ENCODE measurements at places on chromosomes 4 and X.

DNA sequence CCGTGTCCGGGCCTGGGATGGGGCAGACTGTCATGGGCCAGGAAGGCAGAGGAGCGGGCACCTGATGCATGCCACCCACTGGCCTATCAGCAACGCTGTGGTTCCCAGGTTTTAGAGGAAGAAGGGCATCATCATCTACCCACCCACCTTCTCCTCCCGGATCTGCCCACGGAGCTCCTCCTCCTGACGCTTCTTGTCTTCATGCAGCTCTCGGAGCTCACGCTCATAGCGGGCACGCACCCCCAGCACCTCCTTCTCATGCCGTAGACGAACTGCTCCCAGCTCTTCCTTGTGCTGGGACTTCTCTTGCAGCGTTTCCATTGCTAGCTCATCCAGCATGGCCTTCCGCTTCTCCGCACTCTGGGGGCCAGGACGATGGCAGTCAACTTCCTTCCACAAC, 11.4 kb upstream of the KCND1 start:
- no peak for DNase-seq

- DNase-seq: no peak
Measured at GRCh38 chrX:121179972-121180371, 132.6 kb downstream of the GLUD2 start.

DNA sequence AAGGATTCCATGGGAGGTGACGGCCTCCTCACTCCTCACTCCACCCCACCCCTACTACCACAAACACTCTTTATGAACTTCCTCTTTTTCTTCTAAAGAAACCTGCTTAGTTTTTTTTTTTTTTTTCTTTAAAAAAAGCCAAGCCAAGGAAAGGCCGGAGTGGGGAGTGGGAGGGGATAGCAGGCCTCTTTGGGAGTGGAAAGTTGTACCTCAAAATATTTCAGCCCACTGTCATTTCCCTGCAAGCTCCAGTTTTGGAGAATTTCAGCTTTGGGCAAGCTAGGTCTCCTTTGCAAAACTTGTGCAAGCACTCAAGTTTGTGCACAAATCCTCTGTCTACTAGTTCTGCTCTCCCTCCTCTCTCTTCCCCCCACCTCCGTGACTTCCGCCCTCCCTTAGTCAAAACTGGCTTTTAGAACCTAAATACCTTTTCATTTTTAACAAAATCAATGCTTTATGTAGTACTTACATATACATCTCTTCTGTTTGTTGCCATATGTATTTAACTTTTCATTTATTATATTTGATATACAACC, 512 bp upstream of the ANTXR2 start:
- DNase-seq: no peak

- no peak for DNase-seq
Measured at GRCh38 chrX:55014897-55015299, 14.7 kb downstream of the APEX2 start.

DNA sequence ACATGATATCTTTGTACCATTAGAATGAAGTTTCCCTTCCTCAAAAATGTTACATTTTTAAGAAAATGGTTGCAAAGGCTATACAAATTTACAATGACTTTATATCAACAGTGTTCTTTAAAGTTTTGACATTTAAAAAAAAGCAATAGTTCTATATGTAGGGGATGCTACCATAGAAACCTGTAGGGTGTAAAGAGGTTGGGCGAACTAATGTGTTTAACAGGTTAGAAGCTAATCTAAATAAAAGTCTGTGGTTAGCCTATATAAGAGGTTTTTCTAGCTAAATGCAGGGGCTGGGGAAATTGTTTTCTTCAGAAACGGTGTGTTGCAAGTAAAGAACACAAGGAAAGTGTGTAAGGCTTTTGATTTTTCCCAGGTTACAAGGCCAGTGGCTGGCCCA, 73.3 kb downstream of the GBA3 start:
- no peak for DNase-seq

DNA sequence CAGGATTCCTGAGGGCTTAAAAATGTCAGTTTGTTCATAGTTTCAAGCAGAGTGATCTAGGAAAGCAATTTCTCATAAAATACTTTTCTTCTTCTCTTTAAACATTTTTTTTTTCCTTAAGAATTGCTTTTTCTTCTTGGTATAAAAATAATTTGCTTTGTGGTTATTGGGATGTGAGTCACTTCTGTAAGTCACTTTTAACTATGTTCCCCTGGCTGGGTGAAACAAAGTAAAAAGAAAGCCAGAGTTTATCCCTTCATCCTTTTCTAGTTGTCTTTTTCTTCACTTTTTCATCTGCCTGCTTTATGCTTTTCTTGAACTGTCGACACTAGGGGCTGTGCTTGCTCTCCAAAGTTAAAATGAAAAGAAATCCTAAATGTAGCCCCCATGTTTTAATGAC, 33.5 kb downstream of the ARSJ start:
- no peak for DNase-seq

- no peak for DNase-seq
Measured at GRCh38 chr4:41658163-41658562, 90.4 kb downstream of the PHOX2B start.

GRCh38 chr4:89101256-89102161, 9.8 kb upstream of the TIGD2 start:
- no peak for DNase-seq

- DNase-seq: no peak
Measured at GRCh38 chrX:23373129-23373804, 38.6 kb downstream of the PTCHD1 start.

GRCh38 chrX:136780241-136780640, 491 bp downstream of the ARHGEF6 start:
- no peak for DNase-seq

DNA sequence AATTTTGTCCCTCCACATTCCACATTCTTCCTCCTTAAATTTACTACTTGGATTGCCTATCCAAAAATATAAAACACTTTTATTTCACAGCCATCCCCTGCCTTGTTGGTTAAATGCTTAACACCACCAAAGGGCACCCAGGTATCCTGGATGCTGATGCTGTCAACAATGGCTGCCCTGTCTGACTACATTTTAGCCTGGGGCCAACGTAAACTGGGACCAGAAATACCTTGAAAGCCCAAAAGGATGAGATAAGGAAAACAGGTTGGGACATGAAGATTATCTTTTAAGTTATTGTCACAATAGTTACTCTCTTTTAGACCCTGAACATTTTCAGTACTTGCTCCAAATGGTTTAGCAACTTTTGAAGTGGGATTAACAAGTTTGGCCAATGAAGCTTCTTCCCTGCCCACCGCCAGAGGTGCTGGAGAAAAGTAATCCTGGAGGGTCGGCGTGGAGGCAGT, 775 bp upstream of the YIPF6 start:
- DNase-seq: no peak

DNA sequence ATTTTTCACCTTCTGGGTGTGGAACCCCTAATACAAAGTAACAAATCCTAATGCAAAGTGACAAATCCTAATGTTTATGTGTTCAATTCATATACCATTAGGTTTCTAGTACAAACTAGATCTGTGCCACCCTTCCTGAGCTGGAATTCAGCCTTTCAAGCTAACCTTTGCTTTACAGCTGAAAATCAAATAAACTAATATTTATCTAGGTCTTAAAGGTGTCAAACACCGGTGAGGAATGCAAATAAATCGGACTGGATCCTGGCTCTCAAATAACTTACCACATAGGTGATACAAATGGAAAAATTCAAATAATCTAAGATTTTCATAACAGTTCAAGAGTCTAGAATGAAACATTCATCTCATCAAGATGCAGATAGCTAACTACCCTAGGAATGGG, 11.6 kb downstream of the IRF2 start:
- no peak for DNase-seq

GRCh38 chrX:149939655-149939904, 1.3 kb upstream of the EOLA2 start:
- no peak for DNase-seq

DNA sequence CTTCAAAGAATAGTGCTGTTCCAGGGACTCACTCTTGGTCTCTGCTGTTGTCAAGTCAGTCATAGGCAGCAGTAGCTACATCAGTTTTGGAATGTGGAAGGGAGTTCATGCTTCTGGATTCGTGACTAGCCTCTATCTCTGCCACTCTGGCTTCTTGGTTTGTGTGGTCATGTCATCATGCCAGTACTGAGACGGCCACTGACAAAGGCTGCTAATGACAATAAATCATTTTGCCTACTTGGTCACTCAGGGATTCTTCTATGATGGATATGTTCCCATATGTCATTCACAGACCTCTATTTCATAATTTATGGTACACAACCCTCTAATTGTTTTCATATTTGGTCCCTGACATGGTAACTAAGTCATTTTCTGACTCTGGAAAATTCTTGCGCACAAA, 450.8 kb upstream of the BOD1L1 start:
- DNase-seq: no peak

DNA sequence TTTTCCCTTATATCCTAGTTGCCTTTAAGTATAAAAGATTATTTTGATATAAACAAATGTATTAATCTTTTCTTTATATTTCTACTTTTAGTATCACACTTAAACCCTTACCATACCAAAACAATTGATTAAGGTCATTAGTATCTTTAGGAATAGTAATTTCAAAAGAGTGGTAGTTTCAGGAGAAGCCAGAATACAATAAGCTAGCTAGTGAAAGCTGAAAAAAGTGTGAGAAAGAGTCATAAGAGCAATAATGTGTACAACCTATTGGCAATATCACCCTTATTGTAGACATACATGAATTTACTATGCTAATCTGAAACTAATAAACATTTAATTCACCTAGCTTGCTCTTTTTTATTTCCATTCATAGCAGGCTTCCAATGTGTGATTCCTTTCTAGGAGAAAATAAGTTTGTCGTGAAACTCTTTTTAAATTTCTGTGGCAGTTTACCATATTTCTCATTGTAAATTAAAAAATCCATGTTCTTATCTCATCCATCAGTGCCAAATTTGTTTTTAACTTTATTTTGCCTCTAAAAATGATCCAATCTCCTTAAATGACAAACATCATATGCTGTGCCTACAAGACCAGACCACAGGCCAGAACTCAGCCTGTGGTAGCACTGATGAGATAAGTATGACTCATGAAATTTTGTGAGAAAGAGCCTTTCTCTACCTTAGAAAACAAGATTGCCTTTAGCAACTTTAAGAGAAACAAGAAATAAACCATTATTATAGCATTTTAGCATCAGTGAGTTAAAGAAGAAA, 8.1 kb downstream of the NEK1 start:
- DNase-seq: no peak

DNA sequence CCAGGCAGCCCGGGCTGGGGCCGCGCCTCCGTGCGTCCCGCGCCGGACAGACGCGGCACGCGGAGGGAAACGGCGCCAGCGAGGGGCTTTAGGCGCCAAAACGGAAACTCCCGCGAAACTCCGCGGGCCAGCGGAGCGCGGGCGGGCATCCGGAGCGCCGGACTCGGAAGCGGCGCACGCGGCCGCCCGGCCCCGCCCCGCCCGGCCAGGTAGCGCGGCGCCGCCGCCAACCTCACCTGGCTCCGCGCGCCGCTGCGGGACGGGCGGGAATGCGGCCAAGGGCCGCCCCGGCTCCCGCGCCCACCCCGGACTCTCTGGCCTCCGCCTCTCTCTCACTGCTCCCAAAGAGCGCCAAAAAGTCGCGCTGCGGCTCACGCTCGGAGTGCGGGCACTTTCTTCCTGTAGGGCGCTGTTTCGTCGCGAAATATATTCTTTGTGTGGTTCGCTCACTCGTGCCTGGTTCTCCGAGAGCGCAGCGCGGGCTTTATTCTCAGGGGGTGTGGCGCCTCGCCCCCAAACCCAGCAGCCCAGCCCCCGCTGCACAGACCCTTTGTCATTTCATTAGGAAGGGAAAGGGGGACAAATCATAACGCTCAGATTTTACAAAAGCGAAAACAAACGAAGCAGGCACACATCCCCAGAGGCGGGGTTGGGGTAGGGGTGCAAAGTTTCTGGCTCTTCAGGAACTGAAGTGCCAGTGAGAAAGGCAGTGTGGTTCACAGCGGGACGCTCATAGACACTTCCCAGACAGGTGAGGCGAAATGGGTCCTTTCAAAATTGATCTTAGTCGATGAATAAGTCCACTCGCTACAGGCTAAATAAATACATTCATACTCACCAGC, 961 bp upstream of the MBNL3 start:
- DNase-seq: peak; percentile 29

GRCh38 chr4:31275906-31276305, 555.7 kb downstream of the PCDH7 start:
- DNase-seq: no peak

- DNase-seq: no peak
Measured at GRCh38 chrX:20500171-20500865, 233.6 kb upstream of the RPS6KA3 start.

GRCh38 chr4:35649778-35650177, 594.5 kb downstream of the ARAP2 start:
- no peak for DNase-seq

GRCh38 chr4:108111781-108112180, 57.0 kb downstream of the LEF1 start:
- no peak for DNase-seq

- no peak for DNase-seq
Measured at GRCh38 chr4:74624351-74625151, 169.8 kb downstream of the BTC start.

GRCh38 chr4:20297783-20298182, 46.1 kb downstream of the SLIT2 start:
- no peak for DNase-seq

- no peak for DNase-seq
Measured at GRCh38 chr4:159765382-159765781, 662.5 kb downstream of the RAPGEF2 start.

GRCh38 chr4:123937581-123937980, 541.0 kb downstream of the SPRY1 start:
- no peak for DNase-seq

DNA sequence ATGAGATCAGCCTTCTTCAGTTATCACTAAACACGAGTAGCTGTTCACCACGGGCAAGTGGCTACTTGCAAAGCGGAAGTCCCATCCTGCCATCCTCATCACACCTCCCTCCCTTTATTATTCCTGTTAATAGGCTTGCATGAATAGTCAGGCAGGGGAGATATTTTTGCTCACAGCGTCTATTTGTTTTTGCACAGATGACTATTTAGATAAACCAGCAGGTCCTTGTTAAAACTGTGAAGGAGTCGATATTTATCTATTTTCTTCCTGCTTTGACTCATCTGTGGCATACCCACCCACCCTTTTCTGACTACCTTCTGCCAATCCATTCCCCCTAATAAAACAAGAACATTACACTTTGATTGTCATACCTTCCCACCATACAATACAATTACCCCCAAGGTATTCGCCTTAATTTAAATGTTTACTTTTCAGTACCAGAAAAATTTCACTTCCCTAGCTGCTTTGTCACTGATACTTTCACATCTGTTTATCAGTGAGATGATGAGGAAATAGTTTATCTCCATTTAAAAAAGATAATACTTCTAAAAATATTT, 96.6 kb upstream of the BANK1 start:
- no peak for DNase-seq

GRCh38 chrX:142861557-142861956, 164.2 kb upstream of the SPANXN4 start:
- DNase-seq: no peak

- no peak for DNase-seq
Measured at GRCh38 chr4:81471298-81471587, 464 bp downstream of the RASGEF1B start.
